Right atrium auricular region (tissue), 2 donors: ENCODE measurements at places on chromosomes 5 and 9. TPM values are rescaled to one million over a fixed set of nuclear protein-coding genes. Genes with fewer than 3 reads are reported as not detected.

Gene CER1
- not detected for total RNA-seq

Gene EIF4E1B
- total RNA-seq = not detected

Gene RANBP3L
- 1.7 TPM for total RNA-seq

DNA sequence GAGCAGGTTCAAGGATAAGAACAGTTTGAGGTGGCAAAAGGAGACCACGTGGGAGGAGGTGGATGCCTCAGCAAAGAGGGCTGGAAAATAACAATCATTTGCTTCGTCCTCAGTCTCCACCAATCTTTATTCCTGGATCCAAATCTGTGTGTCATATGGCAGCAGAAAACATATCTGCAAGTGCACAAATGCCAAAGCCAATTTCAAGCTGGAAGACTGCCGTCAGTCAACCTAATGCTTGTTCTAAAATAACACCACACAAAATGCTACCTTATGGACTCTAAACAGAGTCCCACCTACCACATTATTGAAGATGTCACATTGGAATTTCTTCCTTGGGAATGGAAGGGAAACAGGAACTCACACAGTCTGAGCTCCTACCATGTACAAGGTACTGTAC lies 129.1 kb downstream of the CDK5RAP2 start:
- no peak overlapping the region for H3K4me3 ChIP-seq
- DNase-seq = no peak
- no peaks in the 10 kb centered on the region for H3K27me3 ChIP-seq
- H3K36me3 ChIP-seq = peaks cover 35% of the 10 kb centered on the region
- no peak overlapping the region for H3K27ac ChIP-seq

- DNase-seq = no peak
- H3K27ac ChIP-seq = no peak overlapping the region
- no peaks in the 10 kb centered on the region for H3K4me1 ChIP-seq
- no peaks in the 10 kb centered on the region for H3K36me3 ChIP-seq
Observed at GRCh38 chr5:149018909-149019443, 43.9 kb downstream of the SH3TC2 start.
